SK-N-SH treated with all-trans-retinoic acid at 6 μM for 48 hours (cell line): ENCODE measurements at places on chromosomes 1 and 21.

DNA sequence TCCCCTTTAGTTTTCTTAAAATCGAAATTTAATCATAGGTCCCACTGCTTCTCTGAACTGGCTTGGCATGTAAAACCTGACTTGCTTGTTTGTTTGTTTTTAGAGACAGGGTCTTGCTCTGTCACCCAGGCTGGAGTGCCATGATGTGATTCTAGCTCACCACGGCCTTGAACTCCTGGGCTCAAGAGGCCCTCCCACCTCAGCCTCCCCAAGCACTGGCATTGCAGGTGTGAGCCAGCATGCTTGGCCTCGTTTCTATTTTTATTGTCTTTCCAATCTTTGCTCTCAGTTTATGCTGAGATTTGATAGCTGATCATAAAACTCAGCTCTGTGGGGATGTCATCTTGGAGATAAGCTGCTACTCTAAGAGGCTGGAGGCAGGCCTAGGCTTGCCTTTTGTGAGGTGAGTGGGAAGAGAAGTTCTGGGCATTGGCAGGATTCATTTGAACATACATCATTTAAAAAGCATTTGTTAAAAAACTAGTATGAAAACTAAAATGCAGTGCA is 51.5 kb upstream of the GCLM start:
- no peak for ATAC-seq

DNA sequence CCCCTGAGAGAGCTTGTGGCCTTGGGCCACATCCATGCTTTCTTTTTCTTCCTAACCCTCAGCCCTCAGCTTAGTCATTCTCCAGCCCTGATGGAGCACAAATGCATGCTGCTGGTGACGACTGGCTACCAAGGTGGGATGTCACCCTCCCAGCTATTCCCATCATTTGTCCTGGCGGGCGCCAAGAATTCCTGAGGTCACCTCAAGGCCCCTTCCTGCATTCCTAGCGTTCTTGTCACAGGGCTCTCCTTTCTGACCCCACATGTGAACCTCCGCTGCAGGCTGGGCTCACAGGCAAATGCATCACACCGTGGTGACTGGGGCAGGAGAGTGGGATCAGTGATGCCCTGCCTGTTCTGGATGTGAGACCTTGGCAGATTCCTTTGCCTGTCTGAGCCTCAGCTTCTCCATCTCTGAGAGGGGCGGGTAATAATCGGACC is 53.4 kb upstream of the IFFO2 start:
- ATAC-seq = peak; percentile 39

GRCh38 chr1:239140968-239141367 is 245.4 kb upstream of the CHRM3 start:
- no peak for ATAC-seq

DNA sequence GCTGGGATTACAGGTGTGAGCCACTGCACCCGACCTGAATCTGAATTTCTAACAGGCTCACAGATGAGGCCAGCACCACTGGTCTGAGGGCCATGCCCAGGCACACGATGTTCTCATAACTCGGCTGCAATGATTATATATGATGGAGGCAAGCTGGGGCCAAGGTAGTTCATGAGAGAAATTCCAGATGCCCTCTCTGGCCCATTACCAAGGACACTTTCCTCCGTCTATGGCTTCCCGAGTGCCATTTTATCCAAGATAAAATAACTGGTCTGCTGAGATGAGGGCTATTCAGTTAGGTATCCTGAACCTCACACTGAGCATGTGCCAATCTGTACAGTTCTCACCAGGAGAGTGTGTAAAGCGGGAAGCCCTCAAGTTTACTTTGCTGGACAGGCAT is 16.5 kb downstream of the TMPRSS2 start:
- no peak for ATAC-seq
